ENCODE measurements at places on chromosomes 1 and 21. TPM values are rescaled to one million over a fixed set of nuclear protein-coding genes. Genes with fewer than 3 reads are reported as not detected.

The CNTN2 gene
- not detected for total RNA-seq

The GPR3 gene
- total RNA-seq, result not detected

The LRP8 gene
- total RNA-seq, result 1.3 TPM

The OR2M7 gene
- total RNA-seq, result not detected

The XCL1 gene
- not detected for total RNA-seq

The CD84 gene
- total RNA-seq, result 3.0 TPM

- DNase-seq, result no peak
Observed at GRCh38 chr1:207504438-207504837, 8.5 kb downstream of the CR1 start.

DNA sequence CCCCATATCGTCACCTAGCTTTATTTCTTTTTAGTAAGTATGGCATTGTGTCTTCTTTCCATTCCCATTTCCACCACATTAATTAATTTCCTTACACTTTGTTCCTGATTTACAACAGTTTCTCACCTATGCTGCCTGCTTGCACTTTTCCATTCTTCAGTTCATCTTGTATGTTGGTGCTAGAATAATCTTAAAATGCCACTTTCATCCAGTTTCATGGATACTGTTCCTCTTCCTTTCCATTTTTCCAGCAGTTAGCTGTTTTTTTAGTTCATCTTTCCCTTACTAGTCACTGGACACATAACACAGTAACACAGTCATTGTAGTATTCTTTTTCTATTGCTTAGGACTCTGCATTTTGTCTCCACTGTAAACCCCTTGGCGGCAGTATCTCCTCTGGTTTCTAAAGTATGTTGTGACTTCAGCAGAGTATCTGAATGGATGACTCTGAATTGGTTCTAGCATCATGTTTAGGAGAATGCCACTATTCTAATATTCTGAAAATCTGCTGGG lies 2.1 kb downstream of the CDC7 start:
- no peak for DNase-seq

GRCh38 chr1:94936861-94937620 lies 10.1 kb upstream of the CNN3 start:
- DNase-seq, result no peak

GRCh38 chr1:43526002-43526401 lies 4.7 kb upstream of the PTPRF start:
- no peak for DNase-seq

- no peak for DNase-seq
Observed at GRCh38 chr1:71853360-71853759, 429.0 kb downstream of the NEGR1 start.

GRCh38 chr1:26627954-26628353 lies 67.9 kb upstream of the ARID1A start:
- DNase-seq, result no peak

- peak; percentile 84 for DNase-seq
Observed at GRCh38 chr1:160400223-160400645, at the start of gene VANGL2. Gene VANGL2, plus strand, starts transcription at chr1:160400564. Its CDS starts 15,274 bp downstream, at chr1:160415838.

DNA sequence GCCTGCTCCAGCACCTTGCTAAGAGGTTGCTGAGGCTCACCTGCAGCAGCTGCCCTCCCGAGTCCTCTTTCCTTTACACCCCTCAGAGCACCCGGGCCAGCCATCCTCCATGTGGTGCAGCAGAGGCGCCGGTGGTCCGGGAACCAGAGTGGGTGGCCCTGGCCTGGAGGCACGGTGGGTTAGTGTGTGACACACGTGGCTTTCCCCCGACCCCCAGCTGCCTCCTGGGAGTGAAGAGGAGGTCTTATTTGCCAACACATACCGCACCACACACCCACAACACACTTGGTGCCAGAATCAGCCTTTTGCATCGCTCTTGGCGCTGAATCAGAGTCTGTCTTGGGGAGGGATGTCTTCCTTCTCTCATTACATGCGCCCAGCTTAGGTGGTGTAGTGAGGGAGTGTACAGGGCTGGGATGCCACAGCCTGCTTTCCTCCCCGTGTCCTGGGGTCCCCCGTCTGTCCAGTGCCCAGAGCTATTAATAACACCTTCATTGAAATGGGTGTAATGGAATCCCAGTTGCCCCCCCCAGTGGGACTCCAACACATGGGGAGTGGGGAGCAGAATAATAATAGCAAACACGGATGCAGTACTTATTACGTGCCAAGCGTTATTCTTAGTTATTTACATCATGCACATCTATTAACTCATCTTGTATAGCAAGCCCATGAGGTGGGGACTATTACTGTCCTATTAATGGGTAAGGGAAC lies 38.2 kb downstream of the MAPKAPK2 start:
- DNase-seq, result no peak

DNA sequence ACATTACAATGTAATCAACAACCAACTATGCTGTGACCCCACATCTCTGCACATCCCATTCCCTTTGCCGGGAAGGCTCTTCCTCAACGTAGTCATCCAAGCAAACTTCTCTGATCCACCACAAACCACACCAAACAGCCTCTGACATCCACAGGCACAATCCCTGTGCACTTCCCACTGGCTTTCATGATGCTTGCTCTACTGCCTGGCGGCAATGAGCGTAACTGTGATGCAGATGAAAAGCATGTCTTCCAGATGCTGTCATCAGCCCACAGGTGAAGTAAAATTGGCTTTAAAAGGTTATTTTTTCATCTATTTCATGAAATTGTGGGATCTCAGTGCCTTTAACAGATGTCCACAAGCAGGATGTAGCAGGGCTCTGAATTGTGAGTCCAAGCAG lies 635.2 kb downstream of the SMYD3 start:
- no peak for DNase-seq

DNA sequence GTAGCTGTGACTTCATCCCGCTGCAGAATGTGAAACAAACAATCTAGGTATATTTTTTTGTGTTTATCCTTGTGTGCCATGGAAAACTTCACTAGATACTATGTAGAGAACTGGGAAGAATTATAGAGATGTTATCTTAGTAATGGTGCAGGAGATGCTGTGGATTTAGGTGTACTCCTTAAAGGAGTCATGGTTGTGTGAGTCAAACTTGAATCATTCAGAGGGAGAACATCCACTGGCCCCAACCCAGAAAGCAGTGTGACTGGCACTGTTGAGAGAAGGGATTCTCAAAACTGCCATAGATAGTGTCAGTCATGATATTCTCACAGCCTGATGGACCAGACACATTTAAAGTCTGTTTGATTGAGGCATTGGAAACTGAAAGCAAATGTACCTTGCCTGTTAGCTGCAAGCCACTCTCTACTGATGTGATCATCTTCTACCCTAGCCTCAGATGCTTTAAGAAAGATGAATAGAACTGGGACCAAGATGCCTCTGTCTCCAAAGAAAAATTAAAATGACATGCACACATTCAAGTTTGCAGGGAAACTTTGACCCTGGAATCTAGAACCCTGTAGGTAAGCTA lies 754.6 kb downstream of the MRPL39 start:
- no peak for DNase-seq

DNA sequence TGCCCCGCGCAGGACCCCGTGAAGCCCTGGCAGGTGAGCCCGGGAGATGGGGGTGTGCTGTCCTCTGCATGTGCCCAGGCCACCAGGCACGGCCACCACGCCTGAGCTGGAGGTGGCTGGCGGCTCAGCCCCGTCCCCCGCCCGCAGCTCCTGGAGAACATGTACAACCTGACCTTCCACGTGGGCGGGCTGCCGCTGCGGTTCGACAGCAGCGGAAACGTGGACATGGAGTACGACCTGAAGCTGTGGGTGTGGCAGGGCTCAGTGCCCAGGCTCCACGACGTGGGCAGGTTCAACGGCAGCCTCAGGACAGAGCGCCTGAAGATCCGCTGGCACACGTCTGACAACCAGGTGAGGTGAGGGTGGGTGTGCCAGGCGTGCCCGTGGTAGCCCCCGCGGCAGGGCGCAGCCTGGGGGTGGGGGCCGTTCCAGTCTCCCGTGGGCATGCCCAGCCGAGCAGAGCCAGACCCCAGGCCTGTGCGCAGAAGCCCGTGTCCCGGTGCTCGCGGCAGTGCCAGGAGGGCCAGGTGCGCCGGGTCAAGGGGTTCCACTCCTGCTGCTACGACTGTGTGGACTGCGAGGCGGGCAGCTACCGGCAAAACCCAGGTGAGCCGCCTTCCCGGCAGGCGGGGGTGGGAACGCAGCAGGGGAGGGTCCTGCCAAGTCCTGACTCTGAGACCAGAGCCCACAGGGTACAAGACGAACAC lies 1.8 kb downstream of the TAS1R3 start:
- no peak for DNase-seq

DNA sequence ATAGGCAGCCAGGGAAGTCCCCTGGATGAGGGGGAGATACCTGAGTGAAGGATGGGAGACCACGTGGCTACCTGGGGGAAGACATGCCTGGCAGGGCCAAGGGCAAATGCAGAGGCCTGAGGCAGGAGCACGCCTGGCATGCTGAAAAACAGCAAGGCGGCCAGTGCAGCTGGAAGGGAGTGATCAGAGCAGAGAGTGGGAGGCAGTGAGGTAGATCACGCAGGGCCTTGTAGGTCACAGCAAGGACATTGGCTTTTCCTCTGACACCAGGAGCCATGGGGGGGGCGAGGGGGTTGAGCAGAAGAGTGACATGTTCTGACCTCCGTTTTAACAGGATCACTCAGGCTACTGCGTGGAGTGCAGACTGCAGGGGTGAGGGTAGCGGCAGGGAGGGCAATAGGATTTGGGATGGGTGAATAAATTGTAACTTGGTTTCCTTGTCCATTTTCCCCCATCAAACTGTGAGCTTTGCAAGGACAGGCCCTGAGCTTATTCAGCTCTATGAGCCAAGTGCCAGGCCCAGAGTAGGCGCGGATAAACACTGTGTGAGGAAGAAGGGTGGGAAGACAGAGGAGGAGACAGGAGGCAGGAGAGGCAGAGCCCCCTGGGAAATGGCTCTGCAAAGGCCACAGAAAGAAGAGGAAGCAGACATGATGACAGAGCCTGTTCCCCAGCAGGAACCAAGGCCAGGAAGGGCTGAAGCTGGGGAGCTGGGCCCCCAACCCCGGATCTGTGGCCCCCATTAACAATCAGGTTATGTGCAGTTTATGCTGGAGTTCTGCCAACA lies 16.6 kb downstream of the IFI6 start:
- DNase-seq, result no peak

GRCh38 chr21:31173881-31174555 lies 135.7 kb upstream of the KRTAP19-8 start:
- peak; percentile 25 for DNase-seq

DNA sequence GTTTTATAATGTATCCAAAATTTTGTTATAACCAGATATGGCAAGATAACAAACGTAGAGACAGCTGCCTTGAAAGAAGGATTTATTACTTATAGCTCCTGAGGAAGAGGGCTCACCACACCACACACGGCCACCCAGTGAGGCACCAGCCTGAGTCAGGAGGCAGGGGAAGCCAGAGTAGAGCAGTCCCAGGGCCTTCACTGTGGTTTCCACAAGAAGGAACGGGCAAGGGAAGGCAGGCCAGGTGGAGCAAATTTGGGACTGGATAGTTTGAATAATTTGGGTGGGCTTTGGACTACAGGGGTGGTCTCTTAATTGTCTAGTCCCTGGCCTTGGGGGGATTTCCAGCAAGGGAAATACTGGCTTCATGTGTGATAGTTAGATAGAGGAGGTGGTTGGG lies 72.5 kb downstream of the RRAGC start:
- DNase-seq, result no peak

DNA sequence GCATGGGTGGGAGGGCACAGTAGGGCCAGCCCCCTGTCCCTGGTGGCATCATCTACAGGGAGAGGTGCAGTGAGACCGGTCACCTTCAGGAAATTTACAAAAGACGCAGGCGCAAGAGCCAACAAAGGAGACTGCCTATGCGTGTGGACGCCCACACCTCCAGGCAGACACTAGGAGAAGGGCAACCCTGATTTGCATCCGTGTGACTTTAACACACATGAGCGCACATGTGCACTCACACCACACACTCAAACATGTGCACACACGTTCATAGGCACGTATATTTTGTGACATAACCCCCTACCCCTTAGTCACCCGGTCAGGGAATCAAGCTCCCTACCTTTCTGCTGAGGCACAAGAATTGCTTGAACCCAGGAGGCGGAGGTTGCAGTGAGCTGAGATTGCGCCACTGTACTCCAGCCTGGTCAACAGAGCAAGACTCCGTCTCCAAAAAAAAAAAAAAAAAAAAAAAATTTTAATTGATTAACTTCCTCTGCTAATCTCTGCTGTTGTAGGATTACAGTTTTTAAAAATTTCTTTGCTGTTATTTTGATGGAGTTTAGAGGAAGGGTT lies 84.7 kb upstream of the SLC25A33 start:
- no peak for DNase-seq

- peak; percentile 21 for DNase-seq
Observed at GRCh38 chr1:17207046-17207445, 2.1 kb downstream of the PADI1 start.

DNA sequence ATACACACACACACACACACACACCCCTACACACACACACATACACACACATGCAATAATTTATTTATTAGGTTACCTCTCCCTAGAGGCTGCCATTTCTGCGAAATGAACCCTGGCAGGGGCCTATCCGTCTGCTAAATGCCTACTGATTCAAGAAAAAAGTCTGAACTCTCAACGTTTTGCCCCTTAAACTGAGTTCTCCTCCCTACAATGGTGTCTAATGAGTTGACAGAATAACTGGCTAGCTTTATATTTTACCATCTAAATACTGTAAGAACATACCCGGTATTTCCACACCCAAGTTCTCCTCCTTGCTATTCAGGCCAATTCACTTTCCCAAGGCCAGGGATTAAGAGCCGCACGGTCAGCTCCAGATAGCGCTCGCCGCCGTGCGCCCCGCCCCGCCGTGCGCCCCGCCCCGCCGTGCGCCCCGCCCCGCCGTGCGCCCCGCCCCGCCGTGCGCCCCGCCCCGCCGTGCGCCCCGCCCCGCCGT lies 339 bp upstream of the RNPC3 start:
- no peak for DNase-seq

- no peak for DNase-seq
Observed at GRCh38 chr1:31912839-31913239, 25.3 kb downstream of the PTP4A2 start.

- DNase-seq, result peak; percentile 43
Observed at GRCh38 chr1:117828201-117828600, 101.2 kb downstream of the GDAP2 start.

DNA sequence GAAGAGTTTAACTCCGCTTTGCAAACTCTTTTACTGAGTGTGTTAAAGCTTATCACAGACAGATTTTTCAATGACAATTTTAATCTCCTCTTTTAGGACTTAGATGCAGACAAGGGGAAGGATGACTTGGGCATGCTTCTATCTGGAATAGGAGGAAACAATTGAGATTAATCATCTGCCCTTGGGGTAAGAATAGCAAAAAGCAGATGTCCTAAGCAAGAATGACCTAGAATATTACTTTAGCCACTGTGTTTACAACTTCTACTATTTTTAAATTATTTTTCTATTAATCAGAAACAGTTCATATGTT lies 569.0 kb upstream of the ADGRL2 start:
- DNase-seq, result no peak

Measured in body of pancreas (tissue), 4 donors.